ENCODE measurements at places on chromosomes 6 and 20. TPM values are rescaled to one million over a fixed set of nuclear protein-coding genes. Genes with fewer than 3 reads are reported as not detected.

CLDN20 gene
- not detected for total RNA-seq

DNA sequence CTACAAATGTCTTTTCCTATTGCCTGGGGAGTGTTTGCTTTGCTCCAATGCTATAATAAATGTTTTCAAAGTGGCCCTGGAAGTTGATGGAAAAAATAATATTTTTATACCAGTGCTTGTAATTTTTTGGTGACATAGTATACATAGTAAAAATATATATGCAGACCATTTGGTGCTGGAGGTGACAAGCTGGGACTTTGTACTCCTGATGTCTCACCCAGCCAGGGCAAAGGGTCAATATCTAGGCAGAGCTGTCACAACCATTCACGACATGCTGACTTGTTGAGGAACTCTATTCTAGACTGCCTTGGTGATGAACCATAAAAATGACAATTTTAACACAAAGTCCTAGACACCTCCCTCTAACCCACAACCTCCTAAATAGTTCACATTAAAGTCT is 203.0 kb downstream of the PLCB1 start:
- no peak for DNase-seq

DNA sequence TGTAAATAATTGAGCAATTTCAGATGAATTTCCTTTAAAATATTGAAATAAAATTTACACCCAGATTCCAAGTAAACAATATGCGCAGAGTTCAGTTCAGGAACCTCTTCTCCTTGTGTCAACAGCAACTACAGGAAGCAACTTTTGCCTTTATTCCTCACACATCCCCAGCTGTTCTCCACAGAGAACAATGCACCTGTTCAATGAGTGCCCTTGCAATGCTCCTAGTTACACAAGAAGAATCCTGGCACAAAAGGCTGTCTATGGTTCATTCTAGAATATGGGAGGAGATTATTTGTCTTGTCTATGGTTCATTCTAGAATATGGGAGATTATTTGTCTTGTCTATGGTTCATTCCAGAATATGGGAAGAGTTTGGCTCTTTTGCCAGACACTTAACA is 454.9 kb downstream of the BTBD3 start:
- no peak for DNase-seq

GRCh38 chr6:140897349-140897748 is 1235.4 kb upstream of the GJE1 start:
- DNase-seq = no peak

GRCh38 chr20:6767536-6768227 is at the start of gene BMP2:
TSS of gene BMP2 (plus strand) at chr20:6767686. CDS start at chr20:6770127, 2,441 bp downstream.
- DNase-seq = peak; percentile 70

LGSN gene
- not detected for total RNA-seq

EYS gene
- total RNA-seq = 0.58 TPM

DNA sequence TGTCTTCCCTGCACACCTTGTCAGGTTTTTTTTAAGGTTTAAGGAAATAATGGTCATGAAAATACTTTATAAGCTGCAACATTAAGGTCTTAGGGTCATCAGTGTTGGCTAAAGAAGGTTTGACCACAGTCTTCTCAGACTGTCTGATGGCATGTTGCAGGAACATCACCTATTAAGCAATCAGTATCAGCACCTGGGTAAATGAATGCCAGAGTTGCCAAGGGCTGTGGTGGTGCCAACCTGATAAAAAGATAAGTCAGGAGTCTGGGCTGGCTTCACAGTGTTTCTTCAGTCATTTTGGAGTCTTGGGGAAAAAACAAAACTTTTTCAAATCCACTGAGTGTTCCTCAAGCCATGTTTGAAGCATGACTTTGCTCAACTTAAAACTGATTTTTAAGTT is 61.5 kb upstream of the VSTM2L start:
- no peak for DNase-seq

DNA sequence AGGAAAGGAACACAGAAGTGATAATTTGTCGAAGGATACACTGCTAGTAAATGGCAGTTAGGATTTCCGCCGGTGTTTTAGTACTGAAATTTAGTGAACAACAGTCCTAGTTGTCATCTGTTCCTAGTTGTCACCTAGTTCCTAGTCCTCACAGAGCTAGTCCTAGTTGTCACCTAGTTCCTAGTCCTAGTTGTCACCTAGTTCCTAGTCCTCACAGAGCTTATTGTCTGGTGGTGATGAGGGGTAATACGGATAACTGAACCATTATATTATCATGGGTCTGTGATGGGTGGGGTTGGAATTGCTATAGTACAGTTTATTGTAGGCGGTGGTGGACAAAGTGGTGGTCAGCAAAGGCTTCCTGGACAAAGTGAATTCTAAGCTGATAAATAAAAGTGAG is 1.8 kb downstream of the SNRNP48 start:
- DNase-seq = no peak

XKR7 gene
- total RNA-seq = not detected

PRDM1 gene
- total RNA-seq = 16.2 TPM

- peak; percentile 71 for DNase-seq
Observed at GRCh38 chr6:30060606-30061091, 416 bp upstream of the POLR1H start.

SASH1 gene
- 19.4 TPM for total RNA-seq

DNA sequence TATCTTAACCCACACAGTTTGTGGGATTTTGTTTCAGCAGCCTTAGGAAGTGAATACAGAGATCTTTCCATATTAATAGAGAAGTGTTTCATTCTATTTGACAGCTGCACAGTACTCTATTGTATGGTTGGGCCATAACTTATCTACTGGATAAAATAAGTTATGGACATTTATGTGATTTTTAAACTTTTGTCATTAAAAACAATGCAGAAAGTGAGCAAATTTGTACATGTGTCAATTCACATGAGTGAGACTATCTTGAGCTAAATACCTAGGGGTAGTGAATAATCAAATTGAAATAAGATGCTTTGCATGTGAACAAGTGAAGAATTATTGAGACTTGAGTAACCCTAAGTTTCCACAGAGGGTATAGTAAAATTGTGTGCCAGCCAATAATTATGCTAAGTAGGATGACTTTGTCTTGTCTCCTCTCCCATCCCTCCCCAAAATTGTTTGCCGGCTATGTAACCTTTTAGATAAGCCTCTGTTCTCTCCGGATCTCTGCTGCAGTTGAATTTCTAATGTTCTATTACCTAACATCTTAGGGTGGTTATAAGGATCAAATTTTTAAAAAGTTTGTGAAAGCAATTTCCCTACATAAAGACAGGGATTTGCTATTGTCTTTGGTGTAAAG is 33.3 kb upstream of the TPBG start:
- DNase-seq = no peak

TNFRSF6B gene
- total RNA-seq = 2.0 TPM

DNA sequence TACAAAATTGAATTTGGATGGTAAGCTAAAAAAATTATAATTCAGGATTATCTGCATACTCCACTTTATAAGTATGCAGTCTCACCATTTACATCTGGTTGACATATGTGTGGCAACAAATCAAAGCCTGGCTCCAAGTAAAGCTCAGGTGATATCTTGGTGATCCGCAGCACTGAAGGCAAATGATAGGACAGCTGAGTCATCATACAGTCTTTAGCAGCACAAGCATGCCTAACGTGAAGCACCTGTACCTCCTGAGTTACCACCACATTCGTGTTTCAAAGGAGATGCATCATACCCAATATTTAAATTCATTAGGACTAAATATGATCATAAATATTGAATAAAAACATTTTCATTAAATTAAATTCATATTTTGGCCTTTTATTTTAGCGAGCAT is 11.8 kb upstream of the STX11 start:
- no peak for DNase-seq

GRCh38 chr6:39338397-39338796 is 15.9 kb upstream of the KCNK16 start:
- no peak for DNase-seq

DNA sequence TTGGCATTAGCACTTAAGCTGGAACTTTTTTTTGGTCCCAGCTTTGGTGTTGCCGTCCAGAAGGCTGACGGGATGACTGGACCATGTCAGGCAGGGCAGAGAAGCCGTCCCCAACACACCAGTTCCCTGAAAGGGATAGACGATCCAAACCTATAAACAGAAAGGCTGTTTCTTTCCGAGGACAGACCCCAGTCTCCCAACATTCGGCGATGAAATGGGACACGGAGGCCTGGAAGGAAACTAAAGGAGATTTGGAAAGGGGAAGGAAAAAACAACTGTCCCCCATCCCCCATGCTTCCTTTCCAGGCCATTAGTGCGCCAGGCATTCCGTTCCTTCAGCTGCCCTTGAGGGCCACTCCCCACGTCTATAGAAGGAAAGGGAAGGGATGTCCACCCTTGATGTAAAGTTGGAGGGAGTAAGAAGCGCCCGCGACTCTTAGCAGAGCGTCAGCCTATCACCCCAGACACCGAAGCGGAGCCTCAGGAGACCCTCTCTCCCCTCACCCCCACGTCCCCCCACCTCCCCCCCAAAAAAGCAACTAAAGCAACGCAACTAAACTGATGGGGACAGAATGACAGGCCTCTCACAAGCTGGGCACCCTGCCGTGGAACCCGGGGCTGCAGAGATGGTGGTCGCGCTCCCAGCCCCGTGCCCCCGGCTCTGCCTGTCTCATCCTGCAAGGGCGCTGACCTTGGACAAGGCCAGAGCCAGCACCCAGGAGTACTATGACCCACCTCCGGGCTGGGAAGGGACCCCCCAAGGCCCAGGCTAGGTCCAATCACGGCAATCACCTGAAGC is 638 bp downstream of the BLCAP start:
- DNase-seq = peak; percentile 73

GRCh38 chr6:70107852-70108629 is 194.8 kb downstream of the COL9A1 start:
- DNase-seq = peak; percentile 79

- DNase-seq = no peak
Observed at GRCh38 chr6:152087096-152087495, 279.6 kb downstream of the ESR1 start.

- no peak for DNase-seq
Observed at GRCh38 chr6:19979059-19979458, 141.9 kb downstream of the ID4 start.

GRCh38 chr6:142714951-142715785 is 229.8 kb downstream of the HIVEP2 start:
- DNase-seq = no peak

DNA sequence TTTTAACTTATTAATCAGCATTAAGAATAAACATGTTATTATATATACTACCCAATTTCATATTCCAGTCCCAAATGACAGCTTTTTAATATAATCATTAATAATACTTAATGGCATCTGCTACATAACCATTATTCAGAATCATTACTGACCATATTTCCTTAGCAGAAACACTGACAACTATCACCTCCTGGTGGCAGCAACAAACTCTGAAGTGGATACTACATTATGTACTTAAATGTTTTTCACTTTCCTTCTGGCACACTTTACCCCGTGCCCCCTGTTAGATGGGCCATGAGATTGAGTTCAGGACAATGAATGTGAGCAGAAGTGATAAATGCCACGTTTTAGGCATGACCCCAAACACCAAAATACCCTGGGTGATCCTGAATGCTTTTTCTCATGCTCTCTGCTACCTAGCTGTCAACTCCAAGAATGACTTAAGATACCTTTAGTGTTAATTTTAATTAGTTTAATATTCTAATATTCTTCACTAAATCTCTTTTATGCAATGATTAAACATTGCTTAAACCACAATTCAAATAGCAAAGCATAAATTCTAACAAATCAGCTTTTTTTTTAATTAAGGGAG is 77.1 kb downstream of the LMBRD1 start:
- DNase-seq = peak; percentile 55

- no peak for DNase-seq
Observed at GRCh38 chr20:32505723-32506473, 79.2 kb downstream of the NOL4L start.

DEFB124 gene
- total RNA-seq = not detected

GRCh38 chr6:155171109-155171746 is 92.6 kb upstream of the CLDN20 start:
- no peak for DNase-seq

ZNF311 gene
- 0.72 TPM for total RNA-seq

DNA sequence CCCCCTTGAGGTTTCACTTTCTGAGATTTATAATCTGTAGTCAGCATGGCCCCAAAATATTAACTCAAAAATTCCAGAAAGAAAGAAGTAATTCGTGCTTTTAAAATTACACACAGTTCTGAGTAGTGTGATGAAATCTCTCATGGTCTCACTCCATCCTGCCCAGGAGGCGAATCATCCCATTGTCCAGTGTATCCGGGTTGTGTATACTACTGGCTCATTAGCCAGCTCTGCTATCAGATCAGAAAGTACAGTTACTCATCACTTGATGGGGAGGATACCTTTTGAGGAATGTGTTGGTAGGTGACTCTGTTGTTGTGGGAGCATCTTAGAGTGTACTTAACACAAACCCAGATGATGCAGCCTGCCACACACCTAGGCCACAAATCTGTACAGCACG is 65.2 kb downstream of the CDC5L start:
- DNase-seq = no peak

Data from stomach (tissue), 19 donors.